ENCODE measurements at places on chromosomes 12 and 14. TPM values are rescaled to one million over a fixed set of nuclear protein-coding genes. Genes with fewer than 3 reads are reported as not detected.

Gene TPH2
- not detected for total RNA-seq

Gene CCDC184
- total RNA-seq, result 0.18 TPM

Gene HOXC4
- total RNA-seq, result 4.8 TPM

Gene TAS2R8
- total RNA-seq, result not detected

Gene MYF6
- not detected for total RNA-seq

Gene DNAL1
- total RNA-seq, result 7.8 TPM

Gene KRT5
- total RNA-seq, result not detected

Gene LRTM2
- total RNA-seq, result not detected

Gene ADGRD1
- 0.47 TPM for total RNA-seq

Gene CLEC9A
- not detected for total RNA-seq

Gene MSI1
- total RNA-seq, result not detected

Gene B4GALNT1
- total RNA-seq, result 0.51 TPM

Gene SAMD15
- total RNA-seq, result 1.00 TPM

Gene RND1
- total RNA-seq, result 4.9 TPM

Gene KRT83
- total RNA-seq, result not detected

Gene BDKRB1
- total RNA-seq, result not detected

All from activated B cell treated with CpG ODN at 0.5 μM for 24 hours (primary cell).